Camera-type eye (tissue), 1 donor: ENCODE measurements at places on chromosomes 2 and 18. TPM values are rescaled to one million over a fixed set of nuclear protein-coding genes. Genes with fewer than 3 reads are reported as not detected.

The ABI2 gene
- 118 TPM for total RNA-seq

The ASIC4 gene
- 28.8 TPM for total RNA-seq

The CD226 gene
- total RNA-seq: 5.2 TPM

The FOXD4L1 gene
- total RNA-seq: not detected

The IL37 gene
- total RNA-seq: not detected

The ZCCHC2 gene
- 25.6 TPM for total RNA-seq

The C1QL2 gene
- total RNA-seq: 4.1 TPM

The TMEM178A gene
- 19.2 TPM for total RNA-seq

The TMEM182 gene
- total RNA-seq: 42.3 TPM

The MEP1B gene
- not detected for total RNA-seq

The NAT8 gene
- not detected for total RNA-seq

The CKAP2L gene
- total RNA-seq: 8.0 TPM

The ELOA2 gene
- total RNA-seq: not detected

The SLC9A2 gene
- total RNA-seq: 0.49 TPM

The CCDC85A gene
- 14.0 TPM for total RNA-seq

The SLC14A1 gene
- total RNA-seq: 7.1 TPM

The ANKRD62 gene
- total RNA-seq: not detected

The GAL3ST2 gene
- total RNA-seq: 0.71 TPM

The KCNK3 gene
- total RNA-seq: 40.4 TPM

The BMP10 gene
- total RNA-seq: not detected

The IGFBP5 gene
- 508 TPM for total RNA-seq

The TRIM43 gene
- not detected for total RNA-seq

The RAPGEF4 gene
- 29.5 TPM for total RNA-seq

The LONRF2 gene
- 20.6 TPM for total RNA-seq

The KANSL3 gene
- total RNA-seq: 77.7 TPM

The SERPINB5 gene
- 6.3 TPM for total RNA-seq

The RNU2-63P gene
- not detected for total RNA-seq

The SNORC gene
- total RNA-seq: 0.55 TPM

The MAB21L4 gene
- total RNA-seq: 0.77 TPM

The RMDN2 gene
- 21.0 TPM for total RNA-seq

The C2orf66 gene
- total RNA-seq: 0.55 TPM

The CNDP2 gene
- total RNA-seq: 80.2 TPM

The IAH1 gene
- 38.2 TPM for total RNA-seq

The TCF23 gene
- 0.11 TPM for total RNA-seq

The E2F6 gene
- total RNA-seq: 26.3 TPM

The RALBP1 gene
- 64.7 TPM for total RNA-seq

The INHBB gene
- total RNA-seq: 25.7 TPM

The ABCG8 gene
- total RNA-seq: 0.27 TPM

The PROKR1 gene
- total RNA-seq: 3.1 TPM

The G6PC2 gene
- 4.2 TPM for total RNA-seq

The CROCC2 gene
- 0.16 TPM for total RNA-seq

The REG3A gene
- total RNA-seq: not detected
